ENCODE measurements at places on chromosomes 1 and 21. TPM values are rescaled to one million over a fixed set of nuclear protein-coding genes. Genes with fewer than 3 reads are reported as not detected.
A peak's percentile ranks its signal among the peaks of the same experiment; 100 is the strongest.

DNA sequence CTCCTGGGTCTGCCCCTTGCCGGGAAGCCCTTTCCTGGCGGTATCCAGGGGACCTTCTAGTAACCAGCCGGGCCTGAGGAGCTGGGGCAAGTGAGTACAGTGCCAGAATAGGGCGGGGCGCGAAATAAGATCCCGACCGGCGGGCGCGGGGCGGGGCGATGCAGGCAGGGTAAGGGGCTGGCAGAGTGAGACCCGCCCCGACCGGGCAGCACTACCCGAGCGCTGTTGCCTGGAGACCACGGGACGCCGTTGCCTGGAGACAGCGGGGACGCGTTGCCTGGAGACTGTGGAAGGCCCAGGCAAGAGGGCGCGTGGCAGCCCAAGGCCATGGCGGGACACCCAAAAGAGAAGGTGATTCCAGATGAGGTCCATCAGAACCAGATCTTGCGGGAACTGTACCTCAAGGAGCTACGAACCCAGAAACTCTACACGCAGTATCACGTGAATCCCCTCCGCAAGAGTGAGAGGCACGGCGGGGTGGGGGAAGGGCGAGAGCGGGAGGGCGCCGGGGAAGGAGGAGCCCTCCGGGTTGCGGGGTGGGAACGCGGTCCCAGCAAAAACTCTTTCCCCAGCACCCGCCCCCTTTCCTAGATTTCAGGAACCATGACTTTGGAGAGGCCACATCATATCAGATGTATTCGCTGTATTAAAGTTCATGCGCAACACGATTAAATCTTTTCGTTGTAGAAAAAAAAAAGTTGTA is 24.3 kb downstream of the EBNA1BP2 start:
- peak; percentile 80 for DNase-seq

The BSND gene
- polyA plus RNA-seq = not detected

- no peak for DNase-seq
These were observed 18.6 kb downstream of the FAM151A start for GRCh38 chr1:54604572-54605370.

DNA sequence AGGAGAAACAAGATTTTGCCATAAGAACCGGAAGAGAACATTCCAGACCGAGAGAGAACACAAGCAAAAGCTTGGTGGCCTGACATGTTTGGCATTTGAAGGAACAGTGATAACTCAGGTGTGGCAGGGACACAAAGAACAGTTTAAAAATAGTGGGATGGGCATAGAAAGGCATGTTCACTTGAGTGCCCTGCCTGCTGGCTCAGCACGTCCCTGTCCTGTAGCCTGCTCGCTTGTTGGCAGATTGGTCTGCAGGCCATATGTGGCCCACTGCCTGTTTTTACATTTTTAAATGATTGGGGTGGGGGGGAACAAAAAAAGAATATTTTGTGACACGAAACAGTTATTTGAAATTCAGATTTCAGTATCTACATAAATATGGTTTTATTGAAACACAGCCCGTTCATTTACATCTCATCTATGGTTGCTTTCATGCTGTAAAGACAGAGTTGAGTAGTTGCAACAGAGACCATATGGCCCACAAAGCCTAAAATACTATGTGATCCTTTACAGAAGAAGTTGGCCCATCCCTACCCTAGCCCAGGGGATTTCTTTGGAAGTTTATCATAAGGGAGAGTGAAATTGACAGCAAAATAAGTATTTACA is 100.7 kb downstream of the RGL1 start:
- DNase-seq = no peak

DNA sequence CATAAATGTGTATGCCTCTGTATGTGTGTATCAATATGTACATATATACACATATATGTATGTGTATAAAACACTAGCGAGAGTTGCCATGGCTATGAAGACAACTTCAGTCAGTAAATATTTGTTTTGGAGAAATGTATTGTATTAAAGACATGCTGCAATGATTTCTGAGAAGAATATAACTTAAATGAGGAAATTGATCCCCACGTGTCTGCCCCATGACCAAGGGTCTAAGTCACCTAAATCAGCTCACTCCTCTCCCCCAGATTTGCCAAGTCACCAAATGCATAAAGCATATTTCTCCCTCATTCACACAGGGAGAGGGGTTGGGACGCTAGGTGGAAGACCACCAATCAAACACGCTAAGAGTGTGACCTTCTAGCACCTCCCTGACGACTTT is 58.3 kb upstream of the LYST start:
- no peak for DNase-seq

GRCh38 chr1:156813750-156814570 is 2.7 kb downstream of the SH2D2A start:
- DNase-seq = no peak

GRCh38 chr1:5375481-5375880 is 616.7 kb downstream of the NPHP4 start:
- peak; percentile 28 for DNase-seq

The CFHR5 gene
- not detected for polyA plus RNA-seq

- DNase-seq = no peak
These were observed 1.9 kb upstream of the HIVEP3 start for GRCh38 chr1:41920658-41921057.

DNA sequence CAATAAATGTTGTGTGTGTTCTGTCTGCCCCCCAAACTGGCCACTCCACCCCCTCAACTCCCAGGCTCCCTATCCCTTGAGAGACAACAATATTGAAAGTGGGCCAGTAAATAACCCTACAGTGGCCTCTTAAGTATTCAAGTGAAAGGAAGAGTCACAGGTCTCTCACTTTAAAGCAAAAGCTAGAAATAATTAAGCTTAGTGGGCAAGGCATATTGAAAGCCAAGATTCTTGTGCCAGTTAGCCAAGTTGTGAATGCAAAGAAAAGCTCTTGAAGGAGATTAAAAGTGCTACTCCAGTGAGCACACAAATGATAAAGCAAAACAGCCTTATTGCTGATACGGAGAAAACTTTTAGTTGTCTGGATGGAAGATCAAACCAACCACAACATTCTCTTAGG is 158.4 kb downstream of the GABPA start:
- DNase-seq = no peak

GRCh38 chr1:22234476-22235030 is 91.7 kb upstream of the WNT4 start:
- DNase-seq = no peak

DNA sequence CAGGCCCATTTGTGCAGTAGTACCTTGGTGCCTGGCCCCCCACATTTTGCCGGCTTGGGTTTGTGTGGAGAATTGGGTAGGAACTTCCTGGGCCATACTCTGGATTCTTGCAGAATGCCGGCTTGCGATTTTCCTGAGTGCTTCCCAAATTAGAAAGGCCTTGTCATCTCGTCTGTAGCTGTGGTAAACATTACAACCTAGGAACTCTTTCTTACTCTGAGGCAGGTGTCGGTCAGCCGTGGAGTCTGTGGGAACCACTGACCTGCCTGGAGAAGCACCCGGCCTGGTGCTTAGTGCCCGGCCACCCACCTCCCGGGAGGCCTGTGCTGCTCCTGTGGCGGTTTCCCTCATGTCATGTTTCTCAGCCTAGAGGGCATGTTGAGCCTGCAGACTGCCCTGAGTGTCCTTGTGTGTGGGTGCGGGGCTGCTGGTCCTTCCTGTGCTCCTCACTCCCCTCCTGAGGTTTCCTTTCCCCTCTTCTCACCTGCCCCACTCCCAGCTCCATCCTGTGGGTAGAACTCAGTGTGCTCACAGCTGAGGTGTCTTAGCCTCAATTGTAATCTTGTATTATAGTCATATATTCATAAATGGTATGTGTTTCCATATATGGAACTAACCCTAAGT is 64.7 kb downstream of the S100B start:
- no peak for DNase-seq

DNA sequence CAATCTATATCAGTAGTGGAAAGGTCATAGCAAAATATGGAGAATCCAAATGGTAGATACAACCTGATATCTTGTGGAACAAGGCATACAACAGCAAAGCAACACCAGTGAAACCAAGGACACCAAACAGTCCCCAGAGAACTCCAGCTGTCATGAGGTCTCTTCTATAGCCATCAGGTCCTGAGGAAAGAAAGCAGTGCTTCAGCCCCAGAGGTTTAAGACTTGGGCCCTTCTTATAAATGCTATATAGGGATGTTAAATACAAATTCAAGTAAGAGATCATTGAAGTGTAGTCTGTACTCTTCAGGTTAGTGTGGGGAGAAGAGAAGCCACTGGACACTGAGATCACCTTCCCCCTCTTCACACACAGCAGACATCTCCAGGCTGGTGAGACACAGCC is 10.1 kb downstream of the FCRL2 start:
- no peak for DNase-seq

DNA sequence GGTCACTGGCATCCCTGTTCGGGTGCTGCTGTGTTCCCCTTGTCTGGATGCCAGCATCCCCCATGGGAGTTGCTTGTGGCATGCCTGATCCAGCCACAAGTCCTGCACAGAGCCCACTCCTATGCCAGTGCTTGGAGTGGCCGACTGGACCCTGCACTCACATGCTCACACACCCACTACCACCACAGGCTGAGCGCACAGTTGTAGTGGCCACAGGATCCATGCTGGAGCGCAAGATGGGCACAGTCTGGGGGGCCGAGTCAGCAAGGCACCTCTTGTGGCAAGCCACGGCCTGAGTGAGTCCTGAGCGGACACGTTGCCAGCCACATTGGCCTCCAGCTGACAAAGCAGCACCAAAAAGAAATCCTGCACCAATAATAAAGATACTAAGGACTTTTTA is 661.6 kb upstream of the TMPRSS15 start:
- DNase-seq = no peak

DNA sequence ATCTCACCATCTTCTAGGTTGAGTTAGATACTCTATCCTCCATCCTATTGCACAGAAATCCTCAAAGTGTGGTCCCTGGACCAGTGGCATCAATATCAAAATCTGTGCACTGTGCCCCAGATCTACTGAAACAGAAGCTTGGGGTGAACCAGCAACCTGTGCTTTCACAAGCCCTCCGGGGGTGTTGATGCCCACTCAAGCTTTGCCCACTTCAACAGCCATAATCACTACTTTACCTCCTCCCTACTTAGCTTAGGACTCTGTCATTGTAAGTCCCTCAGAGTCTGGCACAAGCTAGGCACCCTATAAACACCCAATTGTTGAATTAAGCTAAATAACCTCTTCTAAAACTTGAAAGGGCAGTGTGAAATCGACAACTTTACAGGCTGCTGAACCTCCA is 144.2 kb upstream of the SOD1 start:
- no peak for DNase-seq

DNA sequence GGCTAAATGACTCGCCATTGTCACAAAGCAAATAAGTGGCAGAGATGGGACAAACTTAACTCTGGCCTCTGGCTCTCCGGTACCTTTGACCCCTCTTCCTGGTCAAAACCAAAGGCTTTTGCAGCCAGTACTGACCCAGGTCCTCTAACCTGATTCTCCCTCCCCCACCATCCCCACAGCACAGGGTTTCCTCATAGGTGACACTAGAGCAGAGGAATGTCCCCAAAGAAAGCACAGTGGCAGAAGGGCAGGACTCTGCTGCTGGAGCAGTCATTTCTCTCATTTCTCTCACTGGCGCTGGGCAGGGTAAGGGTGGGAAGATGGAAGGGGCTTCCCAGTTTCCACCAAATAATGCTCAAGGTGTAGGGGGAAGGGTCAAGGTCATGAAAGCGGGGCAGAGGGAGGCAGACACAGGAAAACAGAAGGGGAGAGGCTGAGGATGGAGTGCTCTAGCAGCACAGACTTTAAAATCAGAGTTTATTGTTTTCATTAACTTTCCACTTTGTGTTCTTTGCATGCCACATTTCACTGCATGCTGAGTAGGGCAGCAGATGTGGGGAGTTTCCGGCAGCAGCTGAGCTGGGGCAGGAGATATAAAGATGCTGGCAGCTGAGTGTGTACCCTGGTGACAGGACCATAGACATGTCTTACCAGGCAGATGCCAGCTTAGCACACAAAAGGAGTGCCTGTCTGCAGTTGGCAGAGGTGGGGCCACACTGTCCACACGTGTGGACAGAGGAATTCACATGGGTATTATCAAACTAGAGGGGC is 80.5 kb downstream of the FAM78B start:
- no peak for DNase-seq

DNA sequence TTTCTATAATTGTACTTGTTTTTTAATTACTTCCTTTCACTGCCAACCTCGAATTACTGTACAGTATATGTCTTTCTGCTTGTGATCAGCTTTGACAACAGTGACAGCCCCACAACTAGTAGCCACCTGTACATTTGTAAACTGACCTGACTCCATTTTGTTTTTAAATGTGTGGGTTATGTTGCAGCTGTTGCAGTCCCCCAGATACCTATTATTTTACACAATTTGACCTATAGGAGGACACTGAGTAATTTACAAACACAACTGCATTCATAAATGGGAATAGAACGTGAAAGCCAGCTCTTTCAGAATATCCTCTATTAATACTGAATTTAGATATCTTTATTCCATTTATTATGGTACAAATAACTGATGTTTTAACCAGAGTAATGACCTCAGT is 2.5 kb upstream of the VAMP3 start:
- no peak for DNase-seq

The PLA2G2A gene
- polyA plus RNA-seq = 1.2 TPM

The HUNK gene
- 7.7 TPM for polyA plus RNA-seq

GRCh38 chr1:239833723-239834122 is 258.0 kb upstream of the FMN2 start:
- DNase-seq = peak; percentile 21

GRCh38 chr1:95467036-95467435 is 233.0 kb downstream of the RWDD3 start:
- DNase-seq = no peak

GRCh38 chr1:225908773-225909172 is 15.3 kb downstream of the PYCR2 start:
- no peak for DNase-seq

DNA sequence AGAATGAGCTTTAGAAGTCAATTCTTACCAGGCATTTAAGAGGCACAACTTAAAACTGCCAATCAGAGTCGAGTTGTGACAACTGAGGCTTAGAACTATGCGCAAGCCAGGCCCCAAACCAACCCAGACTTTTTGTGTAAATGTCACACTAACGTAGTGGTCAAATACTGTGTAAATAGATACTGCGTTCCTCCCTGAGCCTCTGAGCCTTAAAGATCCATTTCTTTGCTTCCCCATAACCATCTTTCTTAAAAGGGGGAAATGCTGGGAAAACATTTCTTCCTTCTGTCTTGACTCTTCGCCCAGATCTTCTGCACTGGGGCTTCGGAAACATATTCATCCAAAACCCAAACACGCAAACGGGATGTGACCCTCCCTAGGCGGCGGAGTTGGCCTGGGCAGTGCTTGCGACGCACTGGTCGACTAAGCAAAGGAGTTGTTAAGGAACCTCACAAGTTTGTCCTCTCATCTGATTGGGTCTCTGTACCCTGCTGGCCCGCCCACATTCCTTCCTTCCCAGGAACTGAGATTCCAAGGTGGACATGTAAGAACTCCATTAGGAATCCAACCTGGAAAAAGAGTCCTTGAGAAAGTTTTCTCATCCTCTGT is 2.6 kb downstream of the ADAMTS5 start:
- DNase-seq = no peak

DNA sequence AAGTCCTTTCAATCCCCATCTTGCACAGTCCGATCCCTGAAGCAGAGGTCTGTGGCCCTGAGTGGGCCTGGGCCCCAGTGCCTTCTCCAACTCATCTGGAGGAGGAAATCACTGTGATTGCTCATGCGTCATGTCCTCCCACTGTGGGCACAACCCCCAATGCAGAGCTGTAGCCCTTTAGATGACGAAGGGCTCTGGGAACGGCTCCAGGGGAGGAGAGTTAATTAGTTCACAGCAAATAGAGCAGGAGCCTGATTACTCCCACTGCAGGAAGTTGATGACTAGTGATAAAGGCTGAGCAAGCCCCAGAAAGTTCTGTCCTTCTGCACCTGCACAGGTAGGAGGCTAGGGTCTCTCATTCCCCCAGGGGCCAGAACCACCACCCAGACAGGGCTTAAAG is 111.5 kb downstream of the CCDC185 start:
- DNase-seq = no peak

The ERICH3 gene
- polyA plus RNA-seq = 4.2 TPM

The CELA2B gene
- polyA plus RNA-seq = 0.46 TPM

The GJA8 gene
- not detected for polyA plus RNA-seq
